ENCODE measurements at places on chromosomes 11 and 22.
A peak's percentile ranks its signal among the peaks of the same experiment; 100 is the strongest.

GRCh38 chr11:105699203-105699602, 89.3 kb downstream of the GRIA4 start:
- DNase-seq = no peak

DNA sequence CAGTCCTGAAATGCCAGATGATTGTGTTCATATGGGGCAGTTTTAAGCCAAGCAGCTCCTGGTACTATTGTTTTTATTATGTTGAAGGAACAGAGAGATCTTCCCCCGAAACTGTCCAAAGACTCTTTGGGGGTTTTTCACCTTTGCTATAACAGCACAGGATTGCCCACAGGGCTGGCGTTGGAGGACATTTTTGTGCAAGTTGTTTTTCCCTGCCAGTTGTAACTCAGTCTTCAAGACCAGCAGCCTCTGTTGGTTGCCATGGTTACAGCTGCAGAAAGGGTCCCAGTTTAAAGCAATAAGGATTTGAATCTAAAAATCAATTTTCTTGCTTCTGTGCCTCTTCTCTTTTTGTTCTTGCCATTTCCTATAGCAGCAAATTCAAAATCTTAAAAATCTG, 45.4 kb upstream of the YWHAH start:
- no peak for DNase-seq

- no peak for DNase-seq
These were observed 25.3 kb upstream of the PATE1 start for GRCh38 chr11:125720781-125721180.

- no peak for DNase-seq
These were observed 766.2 kb upstream of the LRRC4C start for GRCh38 chr11:42225664-42226063.

DNA sequence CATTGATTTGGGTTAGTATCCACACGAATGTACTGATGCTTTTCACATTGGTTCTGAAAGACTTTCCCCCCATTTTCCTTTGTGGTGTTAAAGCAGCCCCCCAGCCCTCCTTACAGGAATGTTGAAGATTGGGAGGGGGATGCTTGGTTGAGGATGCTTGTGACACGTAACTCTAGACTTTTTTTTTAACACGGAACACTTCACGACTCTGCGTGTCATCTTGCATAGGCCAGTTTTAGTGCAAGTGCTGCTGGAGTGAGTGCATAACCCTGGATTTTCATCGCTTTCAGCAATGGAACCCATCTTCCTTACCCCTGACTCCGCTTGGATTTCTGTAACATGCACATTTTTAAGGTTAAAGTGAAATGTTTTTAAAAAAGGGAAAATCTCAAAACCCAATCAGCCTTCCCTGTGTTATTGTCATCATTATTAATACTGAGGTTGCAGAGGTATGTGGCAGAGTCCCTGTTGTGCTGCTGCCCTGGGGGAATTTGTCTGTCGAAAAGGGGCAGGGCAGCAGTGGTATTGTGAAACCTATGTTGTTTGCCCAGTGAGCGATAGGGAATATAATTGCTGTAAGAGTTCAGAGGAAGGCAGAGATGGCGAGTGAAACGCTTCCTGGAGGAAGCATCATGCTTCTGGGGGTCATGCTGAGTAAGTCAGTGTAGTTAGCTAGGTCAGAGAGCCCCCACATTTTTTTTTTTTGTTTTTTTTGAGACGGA, 12.1 kb downstream of the CECR2 start:
- DNase-seq = no peak

- no peak for DNase-seq
These were observed 101.0 kb downstream of the BRD1 start for GRCh38 chr22:49726701-49727101.

DNA sequence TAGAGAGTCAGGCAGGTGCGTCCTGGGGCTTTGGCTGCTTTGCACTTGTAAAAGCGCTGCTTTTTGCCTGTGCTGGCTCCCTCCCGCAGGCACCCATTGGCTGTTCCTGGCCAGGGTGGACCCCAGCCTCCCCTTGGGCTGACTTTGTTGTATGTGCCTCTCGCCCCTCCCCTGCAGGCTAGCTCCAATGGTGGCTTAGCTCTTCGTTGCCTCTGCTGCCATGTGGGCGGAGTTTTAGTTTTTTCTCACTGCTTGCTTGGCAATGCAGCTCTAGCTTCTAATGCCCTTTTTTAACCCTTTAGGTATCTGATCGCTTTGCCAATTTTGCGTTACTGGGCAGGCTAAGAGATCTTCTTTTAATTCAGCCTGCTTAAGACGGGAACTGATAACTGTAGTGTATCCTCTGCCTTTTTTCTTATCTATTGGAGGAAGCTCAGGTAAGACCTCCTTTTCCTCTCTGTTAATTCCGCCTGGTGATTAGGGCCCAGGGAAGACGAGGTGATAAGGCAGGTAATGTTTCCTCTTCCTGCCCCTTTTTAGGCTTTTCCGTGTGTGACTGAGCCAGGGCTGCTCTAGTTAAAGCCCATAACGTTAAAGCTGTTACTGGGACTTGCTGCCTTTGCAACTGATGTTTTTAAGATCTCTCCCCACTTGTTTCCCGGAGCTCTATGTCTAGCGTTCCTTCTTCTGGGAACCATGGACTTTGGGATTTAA, 11.7 kb upstream of the GLYATL1 start:
- peak; percentile 63 for DNase-seq

- no peak for DNase-seq
These were observed 3.2 kb upstream of the MS4A14 start for GRCh38 chr11:60393016-60393415.

DNA sequence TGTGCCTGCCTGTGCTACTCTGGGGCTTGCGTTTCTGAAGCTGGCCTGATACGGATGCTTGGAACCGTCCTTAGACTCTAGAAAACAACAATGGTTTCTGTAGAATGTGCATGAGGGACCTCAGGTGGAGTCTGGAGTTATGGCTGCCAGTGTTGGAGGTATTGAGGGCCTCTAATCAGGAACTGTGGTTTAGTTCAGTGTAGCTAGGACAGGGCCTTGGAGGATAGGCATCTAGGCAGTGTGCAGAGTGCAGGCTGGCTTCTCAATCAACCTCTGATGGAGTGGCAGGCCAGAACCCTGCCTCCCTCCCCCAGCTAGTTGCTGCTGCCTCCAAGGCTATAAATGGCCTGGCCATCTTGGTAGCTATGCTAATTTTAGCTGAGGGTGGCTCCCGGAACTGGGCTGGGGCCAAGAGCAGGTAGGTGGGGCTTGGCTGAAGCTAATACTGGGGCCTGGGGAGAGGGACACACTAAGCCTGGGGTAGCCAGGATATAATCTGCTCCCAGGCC, 4.0 kb downstream of the STIM1 start:
- DNase-seq = peak; percentile 72

DNA sequence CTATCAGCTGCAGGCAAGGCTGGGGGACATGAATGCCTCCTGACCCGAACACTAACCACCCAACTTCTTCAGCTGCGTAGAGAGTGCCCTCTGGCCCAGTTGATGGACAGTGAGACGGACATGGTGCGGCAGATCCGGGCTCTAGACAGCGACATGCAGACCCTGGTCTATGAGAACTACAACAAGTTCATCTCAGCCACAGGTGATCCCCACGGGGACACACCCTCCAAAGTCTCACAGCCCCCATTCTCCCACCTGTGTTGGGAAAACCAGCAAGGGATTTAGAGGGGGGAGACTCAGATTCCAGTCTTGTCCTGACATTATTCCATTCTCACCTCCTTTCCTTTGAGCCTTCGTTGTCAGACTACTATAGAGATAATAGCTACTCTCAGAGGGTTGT, 912 bp downstream of the VPS51 start:
- DNase-seq = no peak

GRCh38 chr11:84865791-84866535, 761.2 kb downstream of the DLG2 start:
- DNase-seq = no peak

DNA sequence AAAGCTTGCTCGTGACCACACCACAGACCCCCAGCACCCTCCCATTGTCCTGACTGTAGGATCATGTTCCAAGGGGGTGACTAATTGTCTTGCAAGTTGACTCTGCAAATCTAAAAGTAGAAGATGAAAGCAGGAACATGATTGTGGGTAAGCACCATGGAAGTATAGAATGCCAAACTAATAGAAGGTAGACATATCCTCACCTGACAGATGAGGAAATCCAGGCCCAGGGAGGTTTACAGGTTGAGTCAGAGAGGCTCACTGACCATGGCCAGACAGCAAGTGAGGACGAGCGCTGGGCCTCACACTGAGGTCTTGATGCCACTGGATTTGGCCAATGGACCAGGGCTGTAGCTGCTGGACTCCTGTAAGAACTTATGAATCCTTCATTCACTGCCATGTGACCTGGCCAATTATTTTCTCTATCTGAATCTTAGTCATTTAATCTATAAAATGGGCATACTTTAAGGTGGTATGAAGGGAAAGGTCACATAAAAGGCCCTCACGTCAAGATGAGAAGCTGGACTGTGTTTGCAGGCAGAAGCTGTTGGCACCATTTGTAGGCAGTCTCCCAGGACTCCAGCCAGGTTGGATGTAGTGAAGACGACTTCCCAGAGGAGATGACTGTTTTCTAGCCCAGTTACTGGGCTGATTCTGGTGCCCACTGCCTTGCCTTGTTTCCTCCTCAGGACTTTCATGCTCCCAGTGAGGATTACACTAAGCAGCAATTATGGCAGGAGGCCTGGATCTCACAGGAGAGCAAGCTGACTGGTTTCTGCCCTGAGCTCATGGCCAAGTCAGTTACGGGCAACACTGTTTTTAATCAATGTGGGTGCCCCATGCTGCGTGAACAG, 54.6 kb downstream of the GAB4 start:
- no peak for DNase-seq

DNA sequence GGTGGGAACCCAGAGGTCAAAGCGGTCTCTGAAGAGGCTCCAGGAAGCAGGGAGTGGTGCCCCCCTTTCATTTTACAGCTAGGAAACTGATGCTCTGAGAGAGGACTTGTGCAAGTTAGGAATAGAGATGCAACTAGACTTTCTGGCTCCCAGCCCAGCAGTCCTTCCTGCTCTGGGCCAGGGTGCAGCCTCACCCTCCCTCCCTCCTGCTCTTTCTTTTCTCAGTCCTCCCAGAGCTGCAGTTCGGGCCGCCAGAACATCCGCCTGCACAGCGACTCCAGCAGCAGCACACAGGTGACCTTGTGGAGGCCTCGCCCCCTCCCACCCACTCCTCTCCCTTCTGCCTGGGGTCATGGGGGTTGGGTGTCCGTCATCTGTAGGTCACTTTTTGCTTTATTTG, 51.5 kb downstream of the LHFPL7 start:
- DNase-seq = peak; percentile 80

GRCh38 chr22:49863931-49864330, 10.3 kb downstream of the ZBED4 start:
- DNase-seq = no peak

GRCh38 chr11:129208863-129209262, 16.7 kb upstream of the ARHGAP32 start:
- no peak for DNase-seq

GRCh38 chr22:37752189-37753087, 55.3 kb upstream of the GCAT start:
- peak; percentile 83 for DNase-seq

DNA sequence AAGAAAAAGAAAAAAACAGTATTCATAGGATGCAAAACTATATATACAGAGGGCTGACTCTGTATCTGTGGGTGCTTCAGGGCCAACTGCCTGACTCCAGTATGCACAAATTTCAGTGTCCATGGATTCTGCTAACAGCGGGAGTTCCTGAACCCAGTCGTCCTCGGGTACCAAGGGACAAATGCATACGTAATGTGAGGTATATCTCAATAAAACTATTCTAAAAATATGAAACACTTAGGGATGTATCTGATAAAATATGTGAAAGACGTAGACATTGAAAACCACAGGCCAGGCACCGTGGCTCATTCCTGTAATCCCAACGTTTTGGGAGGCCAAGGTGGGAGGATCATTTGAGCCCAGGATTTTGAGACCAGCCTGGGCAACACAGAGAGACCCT, 13.9 kb upstream of the COMT start:
- no peak for DNase-seq

- no peak for DNase-seq
These were observed 30.2 kb downstream of the MSANTD4 start for GRCh38 chr11:105991888-105992287.

GRCh38 chr11:38266691-38267090, 1668.7 kb upstream of the RAG2 start:
- no peak for DNase-seq

- no peak for DNase-seq
These were observed 102.2 kb downstream of the TRIM29 start for GRCh38 chr11:120035756-120036155.

GRCh38 chr11:16393340-16393739, 37.0 kb upstream of the SOX6 start:
- no peak for DNase-seq

DNA sequence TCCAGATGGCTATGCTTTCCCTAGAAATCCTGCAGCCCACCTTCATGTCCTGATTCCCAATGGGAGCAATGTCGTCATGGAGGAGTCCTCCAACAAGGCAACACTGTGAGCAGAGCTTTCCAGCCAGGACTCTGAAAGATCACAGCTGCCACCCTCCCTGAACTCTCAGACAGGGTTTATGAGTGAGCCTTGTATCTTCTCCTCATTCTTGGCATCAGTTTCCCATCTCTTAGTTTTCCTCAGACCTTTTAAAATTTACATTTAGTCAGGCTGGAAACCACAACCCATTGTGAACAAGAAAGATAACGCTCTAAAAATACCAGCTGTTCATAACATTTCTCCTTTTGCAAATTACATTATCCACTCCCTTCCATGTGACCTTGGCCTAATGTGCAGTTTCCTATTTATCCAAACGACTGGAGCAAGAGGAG, 15.6 kb upstream of the LYVE1 start:
- DNase-seq = no peak

DNA sequence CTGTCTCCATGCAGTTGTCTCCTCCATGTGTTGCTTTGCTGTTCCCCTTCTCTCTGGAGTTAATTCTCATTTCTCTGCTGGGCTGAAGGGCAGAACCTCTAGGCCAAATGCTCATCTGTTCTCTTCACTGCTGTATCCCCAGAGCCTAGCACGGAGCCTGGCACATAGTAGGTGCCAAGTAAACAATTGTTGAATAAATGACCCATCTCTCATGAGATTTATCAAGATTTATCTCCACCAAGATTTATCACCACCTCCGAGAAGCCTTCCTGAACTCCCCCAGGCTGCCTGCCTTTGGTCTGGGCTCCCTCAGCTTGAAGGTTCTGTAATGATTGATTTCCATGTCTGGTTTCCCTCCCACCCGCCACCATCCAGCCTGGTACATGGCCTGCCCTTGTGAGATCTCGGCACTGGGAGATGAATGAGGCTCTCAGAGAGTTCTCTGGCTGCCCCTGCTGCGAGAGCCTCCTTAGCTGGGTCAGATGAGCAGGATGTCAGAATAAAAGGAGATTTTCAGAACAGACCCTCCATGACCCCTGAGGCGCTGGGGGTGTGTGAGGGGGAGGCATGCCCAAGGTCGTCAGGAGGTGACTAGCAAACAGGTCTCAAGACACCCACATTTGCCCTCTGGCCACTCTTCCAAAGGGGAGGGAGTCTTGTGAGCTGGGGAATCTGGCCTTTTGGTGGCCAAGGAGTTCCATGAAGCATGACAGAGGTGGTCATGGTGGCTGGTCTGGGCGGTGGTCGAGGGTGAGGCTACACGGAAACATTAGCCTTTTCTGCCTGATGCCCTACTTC, 2.4 kb upstream of the GDPD5 start:
- DNase-seq = no peak

- no peak for DNase-seq
These were observed 135.4 kb downstream of the ADAMTS15 start for GRCh38 chr11:130583801-130584211.

GRCh38 chr11:11038352-11038751, 180.5 kb upstream of the ZBED5 start:
- DNase-seq = no peak
